ENCODE measurements at places on chromosomes 6 and 20.

- peak; percentile 62 for DNase-seq
Measured at GRCh38 chr6:159033160-159034049, 11.4 kb downstream of the TAGAP start.

DNA sequence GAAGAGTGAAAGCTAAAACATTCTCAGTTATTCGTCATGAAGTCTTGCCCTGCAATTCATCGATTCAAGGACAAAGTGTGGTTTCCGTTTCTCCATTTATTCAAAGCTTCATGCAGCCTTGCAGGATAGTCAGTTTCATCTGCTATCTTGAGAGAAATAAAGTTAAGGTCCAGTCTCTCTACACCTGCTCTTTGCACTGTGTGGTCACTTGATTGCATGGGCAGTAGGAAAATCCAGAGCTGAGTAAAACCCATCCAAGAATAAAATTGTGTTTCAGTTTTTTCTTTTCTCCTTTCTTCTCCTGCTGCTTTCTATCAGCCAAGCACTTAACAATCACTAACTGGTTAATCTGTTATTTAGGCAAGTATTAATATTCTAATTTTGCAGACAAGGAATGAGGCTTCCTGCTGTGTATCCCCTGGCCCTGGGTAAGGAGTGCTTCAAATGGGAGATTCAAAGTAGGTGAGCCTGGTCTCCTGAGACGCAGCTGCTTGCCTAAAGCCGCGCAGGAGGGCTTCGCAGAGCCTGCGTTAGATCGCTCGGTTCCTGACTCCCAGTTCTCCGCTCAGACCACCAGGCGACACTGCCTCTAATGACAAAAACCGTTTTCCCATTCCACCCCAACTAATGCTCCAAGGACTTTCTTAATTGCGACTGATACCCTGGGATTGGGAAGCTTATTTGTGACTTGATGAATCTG lies 808.3 kb downstream of the TFAP2A start:
- DNase-seq = no peak

DNA sequence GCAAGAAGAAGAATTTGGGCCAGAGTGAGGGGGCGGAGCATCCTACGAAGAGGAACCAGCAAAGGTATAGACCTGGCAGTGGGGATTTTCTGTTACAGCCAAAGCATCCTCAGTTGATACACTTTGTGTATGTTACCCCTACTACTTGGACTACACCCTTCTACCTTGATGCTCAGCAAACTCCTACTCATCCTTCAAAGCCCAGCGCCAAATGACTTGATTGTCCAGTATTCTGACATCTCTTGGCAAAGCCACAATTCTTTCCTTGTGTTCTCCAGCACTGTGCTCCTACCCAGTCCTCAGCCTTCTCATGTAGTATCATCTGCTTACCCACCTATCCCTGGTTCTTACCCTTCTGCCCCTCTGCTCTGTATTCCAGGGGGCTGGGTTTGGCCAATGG lies 21.7 kb upstream of the CTNNBL1 start:
- DNase-seq = no peak

GRCh38 chr6:139473231-139473701 lies 98.8 kb upstream of the CITED2 start:
- DNase-seq = no peak

DNA sequence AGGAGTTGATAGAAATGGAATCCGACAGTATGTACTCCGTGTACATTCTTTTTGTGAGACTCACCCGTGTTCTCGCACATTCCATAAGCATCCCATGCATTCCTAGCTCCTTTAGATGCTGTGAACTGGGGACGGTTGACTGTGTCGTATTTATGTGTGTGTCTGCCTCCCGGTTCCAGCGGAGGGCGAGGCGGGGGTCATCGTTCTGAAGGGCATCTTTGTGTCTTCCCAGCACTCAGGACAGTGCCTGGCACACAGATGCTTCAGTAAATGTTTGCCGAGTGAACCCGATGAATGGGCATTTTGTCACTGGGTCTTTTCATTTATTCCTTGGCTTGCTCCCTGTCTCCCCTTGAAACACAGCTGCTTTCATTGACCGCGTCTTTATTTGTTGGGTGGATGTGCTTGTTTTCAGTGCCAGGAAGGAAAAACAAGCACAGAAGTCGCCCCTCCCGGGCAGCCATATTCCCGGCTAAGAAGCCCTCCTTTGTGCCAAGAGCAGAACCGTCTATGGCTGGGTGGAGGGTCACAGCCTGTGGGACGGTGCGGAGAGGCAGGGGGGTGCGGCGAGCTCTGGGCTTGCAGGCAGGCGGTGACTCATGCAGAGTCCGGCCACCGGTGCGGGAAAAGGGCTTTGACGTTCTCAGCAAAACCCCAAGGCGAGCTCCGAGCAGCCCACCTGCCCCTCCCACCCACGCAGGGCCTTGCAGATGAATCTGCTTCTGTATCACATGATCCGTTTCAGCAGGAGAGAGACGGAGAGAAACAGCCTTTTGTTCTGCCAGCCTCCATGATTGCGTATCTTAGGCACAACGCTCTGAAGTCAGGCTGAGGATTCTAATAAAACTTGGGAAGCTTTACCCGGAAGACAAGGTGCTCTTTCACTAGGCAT lies 11.2 kb upstream of the PSMG4 start:
- DNase-seq = no peak

DNA sequence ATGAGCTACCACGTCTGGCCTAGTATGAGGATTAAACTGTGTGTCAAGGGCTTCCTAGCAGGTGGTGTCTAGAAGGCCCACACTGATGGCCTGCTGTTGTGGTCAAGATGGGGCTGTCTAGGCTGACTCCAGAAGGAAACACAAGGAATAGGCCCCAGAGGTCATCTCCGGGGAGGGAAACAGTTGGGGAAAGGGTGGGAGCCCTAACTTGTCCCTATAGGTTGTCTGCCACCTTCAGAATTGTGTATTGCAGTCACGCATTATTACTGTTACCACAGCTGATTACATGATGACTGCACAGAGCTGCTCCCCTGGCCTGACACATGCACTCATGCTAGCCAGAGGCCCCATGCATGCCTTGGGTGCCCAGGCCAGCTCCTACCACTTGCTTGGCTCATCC lies 27.3 kb downstream of the C20orf203 start:
- DNase-seq = no peak

- DNase-seq = peak; percentile 72
Measured at GRCh38 chr6:3176562-3177355, 19.4 kb upstream of the TUBB2A start.

DNA sequence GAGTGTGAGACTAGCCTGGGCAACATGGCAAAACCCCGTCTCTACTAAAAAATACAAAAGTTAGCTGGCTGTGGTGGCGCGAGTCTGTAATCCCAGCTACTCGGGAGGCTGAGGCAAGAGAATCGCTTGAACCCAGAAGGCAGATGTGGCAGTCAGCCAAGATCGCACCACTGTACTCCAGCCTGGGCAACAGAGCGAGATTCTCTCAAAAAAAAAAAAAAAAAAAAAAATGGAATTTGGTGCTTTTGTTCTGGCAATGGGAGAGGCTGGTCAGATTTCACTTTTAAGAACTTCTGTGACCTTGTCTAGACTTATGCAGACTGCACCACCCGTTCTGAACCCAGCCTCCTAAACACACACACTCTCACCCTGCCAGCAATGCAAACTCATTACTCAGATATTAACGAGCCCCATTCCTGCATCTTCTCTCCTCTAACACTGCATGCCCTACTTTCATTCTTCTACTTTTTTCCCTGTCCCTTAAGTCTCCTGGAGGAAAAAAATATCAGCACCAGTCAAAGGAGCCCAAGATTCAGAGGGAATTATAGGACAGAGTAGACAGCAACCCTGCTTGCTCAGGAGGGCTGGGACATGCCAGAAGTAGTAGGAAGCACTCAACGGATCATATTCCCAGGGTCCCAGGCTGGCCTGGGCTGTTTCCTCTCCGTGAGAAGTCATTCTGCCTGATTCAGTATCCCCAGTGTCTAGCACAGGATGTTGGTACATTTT lies 4.4 kb downstream of the MOCS1 start:
- DNase-seq = no peak

- no peak for DNase-seq
Measured at GRCh38 chr6:103715269-103715668, 1144.5 kb downstream of the HACE1 start.

DNA sequence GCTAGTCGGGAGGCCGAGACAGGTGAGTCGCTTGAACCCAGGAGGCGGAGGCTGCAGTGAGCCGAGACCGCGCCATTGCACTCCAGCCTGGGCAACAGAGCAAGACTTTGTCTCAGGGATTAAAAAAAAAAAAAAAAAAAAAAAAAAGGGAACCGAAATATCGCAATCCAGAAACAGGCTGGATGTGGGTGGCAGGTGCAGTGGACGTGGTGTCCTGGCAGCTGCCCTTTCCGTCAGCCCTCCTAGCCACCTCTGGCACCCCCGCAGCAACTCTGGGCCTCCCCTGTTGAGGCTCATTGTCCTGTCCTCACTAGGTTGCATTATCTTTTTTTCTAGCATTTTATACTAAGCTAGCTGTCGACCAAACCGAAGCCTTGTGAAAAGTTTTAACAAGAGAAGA lies 113.5 kb downstream of the DTNBP1 start:
- no peak for DNase-seq

DNA sequence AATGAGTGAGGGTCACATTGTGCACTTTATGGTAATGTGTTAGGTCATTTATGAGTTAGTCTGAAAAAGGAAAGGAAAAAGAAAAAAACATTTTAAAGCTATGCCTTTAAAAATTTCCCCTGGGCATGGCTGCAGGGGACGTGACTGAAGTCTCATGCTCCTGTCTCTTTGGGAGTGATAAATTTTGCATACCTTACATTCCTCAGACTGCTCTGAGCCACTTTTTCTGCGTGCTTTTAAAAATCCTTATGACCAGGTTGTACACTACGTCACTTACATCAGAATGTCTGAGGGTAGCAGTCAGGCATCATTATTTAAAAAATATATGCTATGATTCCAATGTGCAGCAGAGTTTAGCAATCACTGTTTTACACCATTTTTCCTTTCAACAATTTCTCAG lies 121.2 kb downstream of the RFPL4B start:
- no peak for DNase-seq

DNA sequence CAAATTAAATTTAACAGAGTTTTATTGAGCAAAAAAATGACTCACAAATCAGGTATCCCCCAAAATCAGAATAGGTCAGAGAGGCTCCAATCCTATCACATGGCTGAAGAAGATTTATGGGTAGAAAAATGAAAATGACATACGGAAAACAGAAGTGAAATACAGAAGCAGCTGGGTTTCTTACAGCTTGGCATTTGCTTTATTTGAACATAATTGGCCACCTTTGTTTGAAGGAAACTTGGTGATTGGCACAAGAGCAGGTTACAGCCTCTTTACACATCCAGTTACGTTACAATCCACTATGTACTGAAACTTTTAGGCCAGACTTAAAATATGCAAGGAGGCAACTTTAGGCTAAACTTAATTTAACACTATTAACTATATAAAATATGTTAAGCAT lies 11.7 kb upstream of the TREM2 start:
- no peak for DNase-seq

DNA sequence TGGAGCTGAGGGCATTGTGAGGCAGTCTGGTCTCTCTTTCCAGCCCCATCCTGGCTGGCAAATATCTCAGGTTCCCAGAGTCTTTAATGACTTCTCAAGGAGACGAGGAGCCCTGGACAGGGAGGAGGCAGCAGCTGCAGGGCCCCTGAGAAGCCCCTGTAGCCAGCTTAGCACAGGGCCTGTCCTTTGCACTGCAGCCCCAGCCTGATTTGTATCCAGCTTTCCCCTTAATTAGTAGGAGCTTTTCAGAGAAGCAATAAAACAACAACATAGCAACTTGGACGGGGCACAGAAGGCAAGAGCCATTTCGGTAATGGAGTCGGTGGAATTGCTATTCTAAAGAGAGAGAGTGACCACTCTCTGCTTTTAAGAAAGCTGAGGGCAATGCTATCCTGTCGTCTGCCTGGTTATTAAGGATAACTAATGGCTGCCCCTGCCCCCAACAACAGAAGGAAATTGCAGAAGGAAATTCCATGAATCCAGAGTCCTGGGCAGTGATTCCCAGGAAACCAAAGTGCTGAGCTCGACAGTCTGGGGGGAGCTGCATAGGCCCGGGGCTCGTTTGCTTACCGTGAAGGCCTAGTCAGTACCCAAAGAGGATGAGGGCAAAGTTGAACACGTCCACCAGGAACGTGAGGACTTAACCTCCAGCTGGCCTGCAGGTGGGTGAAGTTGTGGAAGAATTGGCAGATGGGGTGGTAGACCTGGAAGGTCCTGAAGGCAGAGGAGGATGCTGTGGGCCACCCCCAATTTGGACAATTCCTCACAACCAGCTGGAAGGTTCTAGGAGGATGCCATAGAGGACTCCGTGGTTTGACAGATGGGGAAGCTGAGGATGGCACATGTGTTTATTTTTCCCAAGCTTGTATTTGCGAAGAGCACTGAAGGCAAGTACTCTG lies 50.3 kb downstream of the NPEPL1 start:
- no peak for DNase-seq

DNA sequence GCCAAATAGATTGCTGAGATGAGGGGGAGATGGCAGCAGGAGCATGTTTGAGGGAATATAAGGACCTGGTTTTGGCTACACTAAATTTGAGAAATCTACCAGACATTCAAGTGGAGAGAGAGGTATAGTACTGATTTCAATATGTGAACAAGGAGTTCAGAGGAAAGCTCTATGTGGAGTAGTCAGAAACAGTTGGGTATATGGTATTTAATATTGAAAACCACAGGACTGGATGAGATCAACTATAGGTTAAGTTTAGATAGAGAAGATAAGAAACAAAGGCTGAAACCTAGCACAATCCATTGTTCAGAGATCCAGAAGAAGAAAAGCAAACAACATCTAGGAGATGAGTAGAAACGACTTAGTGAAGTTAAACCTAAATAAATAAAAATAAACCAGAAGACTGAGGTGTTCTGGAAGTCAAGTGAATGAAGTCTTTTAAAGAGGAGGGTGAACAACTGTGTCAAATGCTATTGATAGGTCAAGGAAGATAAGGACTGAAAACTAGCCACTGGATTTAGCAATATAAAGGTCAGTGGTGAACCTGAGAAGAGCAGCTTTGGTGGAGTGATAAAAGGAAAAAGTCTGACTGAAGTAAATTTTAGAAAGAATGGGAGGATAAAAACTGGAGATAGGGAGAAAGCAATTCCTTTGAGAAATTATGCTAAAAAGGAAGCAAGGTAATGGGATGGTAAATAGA lies 121.2 kb upstream of the RUNX2 start:
- DNase-seq = no peak

GRCh38 chr20:61350500-61351250 lies 98.6 kb downstream of the CDH4 start:
- no peak for DNase-seq

All from CD14-positive monocyte (primary cell).